ENCODE measurements at places on chromosomes 4 and X.

GRCh38 chr4:4549534-4549933 is 7.7 kb upstream of the STX18 start:
- DNase-seq, result no peak

DNA sequence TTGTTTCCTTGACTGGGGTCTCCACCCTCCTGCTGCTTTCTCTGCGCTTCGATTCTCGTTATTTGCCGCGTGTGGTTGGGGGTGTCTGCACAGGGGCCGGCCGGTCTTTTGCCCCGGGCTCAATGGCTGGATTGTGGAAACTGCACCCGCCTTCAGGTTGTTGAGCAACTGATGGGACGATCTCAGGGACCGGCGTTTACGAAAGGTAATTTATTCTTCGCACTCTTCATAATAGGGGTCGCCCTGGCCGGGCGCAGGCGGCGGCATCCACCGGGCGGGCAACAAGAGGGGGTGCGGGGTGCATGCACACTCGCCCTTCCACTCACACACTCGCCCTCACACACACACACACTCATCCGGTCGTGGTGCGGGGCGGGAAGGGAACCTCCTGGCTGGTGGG is 1.4 kb downstream of the ADGRL3 start:
- DNase-seq, result no peak

- DNase-seq, result no peak
Measured at GRCh38 chr4:94588896-94589693, 137.4 kb downstream of the PDLIM5 start.

DNA sequence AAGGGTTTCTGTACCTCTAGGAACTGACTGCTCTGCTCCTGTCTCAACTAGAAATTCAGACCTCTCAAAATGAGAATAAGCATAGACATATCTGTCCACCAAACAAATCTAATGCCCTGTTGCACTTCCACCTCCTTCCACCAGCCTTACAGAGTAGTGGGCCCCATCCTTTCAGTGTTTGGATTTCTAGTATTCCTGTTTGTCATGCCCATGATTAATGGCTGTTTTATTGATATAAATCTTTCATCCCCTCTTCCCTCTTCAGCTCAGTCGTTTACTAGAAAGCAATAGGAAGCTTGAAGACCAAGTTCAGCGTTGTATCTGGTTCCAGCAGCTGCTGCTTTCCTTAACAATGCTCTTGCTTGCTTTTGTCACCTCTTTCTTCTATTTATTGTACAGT is 46.2 kb downstream of the MOSPD2 start:
- DNase-seq, result no peak

DNA sequence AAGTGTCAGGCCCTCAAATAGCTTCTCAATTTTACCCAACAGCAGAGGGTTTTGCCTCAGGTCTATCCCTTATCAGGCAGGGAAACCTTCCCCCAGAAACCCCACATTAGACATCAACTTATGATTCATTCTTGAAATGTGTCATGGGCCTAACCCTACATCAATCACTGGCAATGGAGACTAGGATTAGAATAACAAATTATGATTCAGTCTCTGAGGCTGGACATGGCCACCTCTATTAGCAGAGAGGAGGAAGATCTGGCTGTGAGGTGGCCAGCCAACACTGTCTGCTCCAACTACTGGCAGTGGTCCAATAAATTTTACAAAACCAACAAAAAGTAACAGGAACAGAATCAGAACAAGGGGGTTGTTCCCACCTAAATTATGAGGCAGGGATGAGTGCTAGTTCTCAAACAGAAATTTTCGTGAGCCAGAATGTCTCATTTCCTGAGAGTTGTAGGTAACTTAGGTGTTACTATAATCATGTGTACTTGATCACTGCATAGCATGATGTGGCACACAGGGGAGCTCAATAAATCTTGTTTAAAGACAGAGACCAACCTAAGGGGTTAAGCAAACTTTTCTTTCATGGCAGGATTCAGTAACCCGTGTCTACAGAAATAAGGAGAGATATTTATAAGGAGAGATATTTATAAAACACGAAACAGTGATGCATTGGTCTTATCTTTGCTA is 126.8 kb downstream of the NFKB1 start:
- DNase-seq, result no peak

DNA sequence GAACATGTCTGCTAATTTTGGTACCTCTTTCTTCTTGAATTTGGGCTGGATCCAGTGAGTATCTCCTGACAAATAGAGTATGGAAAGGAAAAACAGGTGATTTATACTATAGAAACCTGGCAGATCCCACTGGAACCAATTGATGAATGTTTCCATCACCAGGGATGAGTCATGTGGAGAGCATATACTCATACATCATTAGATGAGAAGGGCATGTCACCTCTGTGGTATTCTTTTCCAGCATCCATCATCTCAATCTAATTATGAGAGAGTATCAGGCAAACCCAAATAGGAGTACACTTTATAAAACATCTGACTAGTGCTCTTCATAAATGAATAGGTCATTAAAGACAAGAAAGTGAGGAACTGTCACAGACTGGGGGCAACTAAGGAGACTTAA is 90.7 kb downstream of the CLDN22 start:
- no peak for DNase-seq

DNA sequence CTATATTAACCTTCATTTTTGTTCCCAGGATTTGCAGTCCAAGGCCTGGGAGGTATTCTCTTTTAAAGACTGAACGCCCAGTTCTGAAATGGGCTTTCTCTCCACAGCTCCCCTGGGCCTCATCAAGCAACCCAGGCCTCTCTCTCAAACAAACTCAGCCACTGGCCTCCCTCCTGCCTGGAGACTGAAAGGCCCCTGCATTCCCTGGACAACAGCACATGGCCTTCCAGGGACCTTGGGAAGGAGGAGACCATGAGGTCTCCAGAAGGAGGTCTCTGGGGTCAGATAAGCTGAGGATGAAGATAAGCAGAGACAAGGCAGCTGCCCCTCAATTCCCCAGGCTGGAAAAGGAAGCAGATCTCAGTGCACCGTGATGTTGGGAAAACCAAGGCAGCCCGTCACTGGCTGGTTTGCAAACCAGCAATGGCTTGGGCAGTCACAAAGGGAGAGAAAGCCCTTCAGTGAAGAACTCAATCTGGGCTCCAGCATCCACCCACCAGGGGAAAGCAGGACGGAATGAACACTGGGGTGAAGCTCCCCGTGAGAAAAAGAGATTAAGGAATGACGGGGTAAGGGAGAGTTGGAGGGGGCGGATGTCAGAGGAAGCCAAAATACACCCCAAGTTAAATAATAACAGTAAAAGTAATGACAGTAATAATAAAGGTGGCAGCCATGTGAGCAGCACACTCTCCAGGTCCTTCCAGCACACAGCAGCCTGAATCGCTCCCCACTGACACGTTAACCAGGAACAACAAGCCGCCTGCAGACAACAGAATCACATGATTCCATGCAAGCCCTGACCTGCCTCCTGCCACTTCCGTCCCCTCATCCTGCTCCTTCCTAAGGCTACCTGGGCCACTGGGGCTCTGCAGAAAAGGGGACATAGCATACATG is 22.3 kb downstream of the AMOT start:
- DNase-seq, result no peak

- DNase-seq, result peak; percentile 53
Measured at GRCh38 chrX:153944140-153944799, at the start of gene RENBP. TSS of gene RENBP (minus strand) at chrX:153944643. CDS start at chrX:153944610, 33 bp downstream.

- DNase-seq, result no peak
Measured at GRCh38 chrX:136272325-136272724, 21.1 kb upstream of the MAP7D3 start.

DNA sequence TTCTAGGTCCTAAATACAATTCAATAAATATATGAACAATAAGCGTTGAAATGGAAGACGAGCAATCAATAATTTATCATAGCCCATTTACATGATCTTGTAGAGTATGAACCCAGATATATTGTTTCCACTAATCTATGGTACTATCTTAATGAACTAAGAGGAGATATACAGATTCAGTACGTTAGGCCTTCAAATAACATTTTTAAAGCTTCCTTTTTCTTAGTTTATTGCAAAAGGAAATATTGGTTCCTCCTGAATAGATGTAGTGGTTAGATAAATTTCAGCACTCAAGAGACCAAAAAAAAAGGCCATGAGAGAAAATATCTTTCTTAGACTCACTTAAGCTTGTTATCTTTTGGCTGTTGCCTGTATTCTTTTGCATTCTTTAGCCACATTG is 147.5 kb upstream of the PITX2 start:
- DNase-seq, result no peak

DNA sequence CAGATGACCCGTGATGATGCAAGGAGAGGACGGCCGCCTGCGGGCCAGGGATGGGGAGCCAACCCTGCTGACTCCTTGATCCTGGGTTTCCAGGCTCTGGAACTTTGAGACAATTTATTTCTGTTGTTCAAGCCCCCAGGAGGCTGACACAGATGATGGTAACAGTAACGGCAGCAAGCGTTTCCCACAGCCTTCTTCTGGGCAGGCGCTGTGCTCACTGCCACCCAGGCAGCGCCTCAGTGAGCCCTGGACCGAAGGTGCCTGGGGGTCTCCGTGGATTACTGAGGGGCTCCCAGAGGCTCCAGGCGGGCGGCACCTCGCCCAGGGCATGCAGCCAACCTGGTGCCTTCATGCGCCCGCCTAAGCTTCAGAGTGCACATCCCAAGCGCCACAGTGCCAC is 103.9 kb upstream of the AFAP1 start:
- DNase-seq, result no peak

DNA sequence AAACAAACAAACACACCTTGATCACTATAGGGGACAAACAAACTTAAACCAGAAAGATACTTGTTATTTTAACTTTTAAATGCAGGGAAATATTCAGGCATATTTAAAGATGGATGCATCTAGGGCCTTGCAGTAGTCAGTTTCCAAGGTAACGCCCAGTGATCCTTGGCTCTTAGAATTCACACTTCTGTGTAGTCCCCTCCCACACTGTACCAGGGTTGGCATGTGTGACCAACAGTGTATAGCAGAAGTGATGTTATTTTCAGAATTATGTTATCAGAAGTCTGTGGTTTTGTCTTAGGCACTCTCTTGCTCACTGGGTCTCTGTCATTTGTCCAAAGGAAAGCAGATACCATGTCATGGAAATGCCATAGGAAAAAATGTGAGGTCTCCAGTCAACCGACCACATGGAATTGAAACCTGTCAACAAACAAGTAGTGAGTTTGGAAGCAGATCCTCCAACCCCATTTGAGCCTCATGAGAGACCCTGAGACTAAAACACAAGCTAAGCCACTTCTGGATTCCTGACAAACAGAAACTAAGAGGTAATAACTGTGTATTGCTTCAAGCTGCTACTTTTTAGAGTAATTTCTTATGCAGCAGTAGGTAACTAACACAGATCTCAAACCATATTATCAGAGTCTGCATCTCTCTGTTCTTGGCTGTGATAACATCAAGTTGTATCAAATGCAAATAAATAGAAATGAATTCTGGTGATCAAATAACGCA is 670.3 kb downstream of the KCTD8 start:
- DNase-seq, result no peak

DNA sequence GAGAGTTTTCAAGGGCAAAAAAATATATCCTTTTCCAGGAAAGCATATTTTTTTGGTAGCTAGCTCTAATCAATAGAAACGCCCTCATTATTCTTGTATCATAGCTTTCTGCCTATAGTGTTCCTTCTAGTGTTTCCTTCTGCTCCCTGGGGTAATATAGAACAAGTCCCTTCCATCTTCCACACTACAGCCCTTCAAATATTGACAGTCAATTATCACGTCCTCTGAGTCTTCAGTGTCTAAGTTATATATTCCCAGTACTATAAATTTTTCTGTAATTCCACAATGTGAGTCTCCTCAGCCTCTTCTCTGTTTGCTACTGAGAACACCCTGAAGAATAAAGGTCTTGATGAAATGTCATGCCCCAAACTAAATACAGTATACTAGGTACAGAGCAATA is 1088.0 kb upstream of the PCDH7 start:
- DNase-seq, result no peak

- no peak for DNase-seq
Measured at GRCh38 chr4:15132739-15133138, 130.5 kb downstream of the CPEB2 start.

DNA sequence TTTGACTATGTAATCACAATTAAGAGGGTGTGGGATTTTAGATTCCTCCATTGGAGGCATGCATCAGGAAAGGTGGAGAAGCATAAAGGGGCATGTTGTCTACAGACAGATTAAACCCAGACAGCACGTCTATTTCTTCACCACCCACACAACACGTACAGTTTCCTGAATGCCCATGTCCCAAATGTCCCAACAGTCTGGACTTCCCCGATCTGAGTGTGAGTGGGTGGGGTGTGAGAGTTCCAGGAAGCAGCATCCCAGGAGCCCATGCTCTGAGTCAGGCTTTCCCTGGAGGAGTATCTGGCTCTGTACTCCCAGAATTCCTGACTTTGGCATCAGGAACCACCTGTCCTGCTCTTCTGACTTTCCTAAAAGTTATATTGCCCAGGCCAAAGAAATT is 30.8 kb upstream of the NDP start:
- no peak for DNase-seq

Data from activated naive CD4-positive, alpha-beta T cell treated with anti-CD3 and anti-CD28 coated beads, Interleukin-2, amount 50 U/mL, for 16 hours (primary cell).